ENCODE measurements at places on chromosomes 16 and 17. TPM values are rescaled to one million over a fixed set of nuclear protein-coding genes. Genes with fewer than 3 reads are reported as not detected.

CACNA1H gene
- total RNA-seq = not detected

SUPT6H gene
- 72.7 TPM for total RNA-seq

CCL1 gene
- total RNA-seq = not detected

CLEC18C gene
- not detected for total RNA-seq

KRTAP16-1 gene
- not detected for total RNA-seq

TEDC2 gene
- total RNA-seq = 7.8 TPM

KRTAP2-2 gene
- 0.46 TPM for total RNA-seq

KRTAP9-4 gene
- total RNA-seq = not detected

BLTP2 gene
- total RNA-seq = 124 TPM

SPATA32 gene
- not detected for total RNA-seq

CES1 gene
- not detected for total RNA-seq

GSG1L gene
- not detected for total RNA-seq

DNAAF8 gene
- 2.6 TPM for total RNA-seq

CD300LB gene
- total RNA-seq = not detected

KRT9 gene
- not detected for total RNA-seq

- DNase-seq = no peak
Measured at GRCh38 chr17:78263063-78263735, 31.8 kb downstream of the TMEM235 start.

DNA sequence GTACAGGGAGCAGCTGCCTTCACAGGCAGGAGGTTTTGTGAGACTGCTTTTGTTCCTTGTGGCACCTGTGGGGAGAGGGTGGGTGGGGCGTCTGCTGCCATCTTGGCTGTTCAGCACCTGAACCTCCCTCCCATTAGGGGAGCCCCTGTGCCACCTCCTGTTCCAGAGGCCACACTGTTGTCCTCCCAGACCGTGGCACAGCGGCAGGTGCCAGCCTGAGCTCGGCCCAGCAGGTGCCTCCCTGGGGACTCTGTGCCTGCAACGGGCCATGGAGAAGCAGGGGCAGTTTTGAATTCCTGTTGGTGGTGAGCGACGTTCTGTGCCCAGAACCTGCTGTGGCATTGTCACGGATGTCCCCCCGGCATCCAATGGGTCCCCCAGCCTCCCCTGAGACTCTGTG lies 9.9 kb downstream of the LGALS3BP start:
- DNase-seq = no peak

DNA sequence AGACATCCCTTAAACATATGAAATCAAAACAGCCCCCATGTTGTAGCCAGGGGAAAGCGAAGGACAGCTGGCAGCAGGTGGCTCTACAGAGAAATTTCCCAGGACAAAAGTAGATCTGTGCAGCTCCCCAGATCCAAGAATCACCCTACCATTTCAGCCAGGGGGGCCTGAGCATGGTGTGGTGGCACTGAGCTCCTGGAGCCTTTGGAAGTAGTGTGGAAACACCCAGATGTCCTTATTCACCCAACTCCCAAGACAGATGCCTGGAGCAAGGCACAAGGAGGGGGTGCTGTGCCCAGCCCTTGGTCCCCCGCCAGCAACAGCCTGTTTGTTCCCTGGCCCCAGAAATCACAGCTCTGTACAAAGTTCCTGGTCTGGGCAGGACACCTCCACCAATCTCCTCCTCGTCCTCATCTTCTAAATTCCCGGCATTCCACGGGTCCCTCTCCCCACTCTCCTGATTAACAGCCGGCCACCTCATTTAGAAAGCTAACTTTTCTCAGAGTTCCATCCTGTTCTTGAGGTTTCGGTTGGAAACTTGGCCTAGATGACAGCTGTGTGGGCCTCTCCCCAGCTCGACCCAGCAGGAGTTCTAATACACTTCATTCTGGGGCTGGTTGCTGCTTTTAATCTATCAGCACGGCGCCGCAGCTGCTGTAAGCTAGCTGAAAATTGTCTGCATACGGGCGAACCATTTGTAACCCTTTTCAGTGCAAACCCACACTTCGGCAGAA lies 191.1 kb downstream of the C16orf78 start:
- DNase-seq = no peak

DNA sequence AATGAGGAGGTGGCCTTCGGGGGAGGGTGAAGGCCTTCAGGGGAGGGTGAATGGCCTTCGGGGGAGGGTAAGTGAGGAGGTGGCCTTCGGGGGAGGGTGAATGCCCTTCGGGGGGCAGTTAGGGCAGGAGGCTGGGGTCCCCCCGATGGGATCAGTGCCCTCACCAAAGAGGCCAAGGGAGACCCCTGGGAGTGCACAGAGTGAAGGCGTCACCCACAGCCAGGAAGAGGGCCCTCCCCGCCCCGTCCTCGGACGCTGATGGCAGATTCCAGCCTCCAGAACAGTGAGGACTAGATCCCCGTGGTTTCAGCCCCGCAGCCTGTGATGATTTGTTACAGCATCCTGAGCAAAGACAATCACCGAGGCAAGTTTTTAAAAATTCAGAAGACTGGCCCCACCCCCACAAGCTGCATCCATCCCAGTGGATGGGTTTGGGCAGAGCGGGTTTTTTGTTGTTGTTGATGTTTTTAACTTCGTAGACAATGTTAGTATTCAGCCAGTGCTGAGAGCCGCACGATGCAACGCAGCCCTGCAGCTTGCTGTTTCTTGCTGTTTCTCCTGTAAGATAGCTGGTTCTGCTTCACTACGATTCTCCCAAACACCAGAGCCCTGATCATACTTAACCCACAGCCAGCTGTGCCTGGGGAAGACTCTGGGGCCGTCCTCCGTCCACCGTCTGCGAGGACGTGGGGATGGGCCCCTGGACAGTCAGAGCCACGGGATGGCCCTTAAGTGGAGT lies 40.7 kb upstream of the CBFA2T3 start:
- no peak for DNase-seq

- no peak for DNase-seq
Measured at GRCh38 chr17:7707446-7707845, 2.4 kb downstream of the EFNB3 start.

- DNase-seq = no peak
Measured at GRCh38 chr17:40535924-40536294, 29.4 kb downstream of the CCR7 start.

DNA sequence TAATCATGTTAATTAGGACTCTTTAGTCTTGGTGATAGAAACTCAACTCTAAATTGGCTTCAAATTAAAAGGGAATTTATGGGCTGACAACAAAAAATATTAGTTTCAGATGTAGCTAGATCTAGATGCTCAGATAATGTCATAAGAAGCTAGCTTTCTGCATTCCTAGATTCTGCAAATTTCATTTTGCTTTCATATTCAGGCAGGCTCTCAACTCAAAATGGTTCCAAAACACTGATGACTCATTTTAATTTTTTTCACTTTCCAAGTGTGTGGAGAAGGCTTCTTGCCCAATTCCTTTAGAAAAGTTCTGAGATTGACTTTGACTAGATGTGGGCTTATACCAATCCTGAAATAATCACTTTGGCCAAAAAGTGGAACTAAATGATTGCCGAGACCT lies 236.7 kb upstream of the GOT2 start:
- peak; percentile 23 for DNase-seq

- no peak for DNase-seq
Measured at GRCh38 chr17:75626496-75627038, 6.7 kb upstream of the SMIM5 start.

- DNase-seq = peak; percentile 56
Measured at GRCh38 chr17:8785547-8786413, 13.4 kb downstream of the MFSD6L start.

DNA sequence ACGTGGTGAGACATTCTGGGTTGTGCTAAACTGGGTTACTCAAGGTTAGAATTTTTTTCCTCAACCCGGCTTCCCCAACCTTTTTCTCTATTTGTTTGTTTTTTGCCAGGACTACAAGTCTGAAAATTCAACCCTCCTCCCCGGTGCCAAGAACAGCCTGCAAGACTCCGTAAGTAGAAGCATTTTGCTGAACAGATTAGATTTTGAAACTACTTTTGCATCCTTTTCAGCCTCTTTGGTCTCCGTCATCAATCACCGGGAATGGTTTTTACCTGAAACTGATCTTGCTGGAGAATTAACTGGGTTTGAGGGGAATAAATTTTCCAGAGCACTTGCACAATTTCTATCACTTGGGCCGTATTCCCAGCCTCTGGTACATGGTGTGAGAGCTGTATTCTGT lies 501.2 kb upstream of the EEF2KMT start:
- DNase-seq = no peak

GRCh38 chr17:65071861-65072260 lies 15.3 kb upstream of the GNA13 start:
- DNase-seq = peak; percentile 41

GRCh38 chr17:66021757-66022156 lies 170.2 kb downstream of the CEP112 start:
- no peak for DNase-seq

DNA sequence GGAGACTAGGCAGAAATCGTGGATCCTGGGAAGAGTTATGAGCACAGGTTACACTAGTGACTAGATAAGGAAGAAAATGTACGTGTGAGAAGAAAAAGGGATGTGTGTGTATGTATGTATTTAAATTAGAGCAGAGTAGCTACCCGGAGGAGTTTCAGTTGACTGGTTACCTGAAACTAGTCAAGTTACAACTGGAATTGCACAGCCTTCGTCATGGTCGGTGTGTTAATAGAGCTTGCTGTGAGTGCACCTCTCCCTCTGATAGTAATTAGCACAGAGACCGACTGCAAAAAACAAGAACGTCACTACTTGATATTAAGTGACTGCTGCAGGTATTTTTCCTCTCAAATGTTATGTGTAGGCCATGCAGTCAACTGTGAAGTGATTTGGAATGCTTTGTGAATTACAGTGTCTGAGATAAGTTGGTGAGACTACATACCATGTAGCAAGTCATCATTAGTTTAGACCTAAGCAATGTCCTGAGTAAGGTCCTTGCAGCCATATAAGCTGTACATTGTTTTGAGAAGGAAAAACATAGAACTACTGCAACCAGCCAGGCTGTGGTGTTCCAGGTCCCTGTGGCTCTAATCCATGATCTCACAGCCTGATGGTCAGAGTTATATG lies 95.7 kb downstream of the WNT3 start:
- DNase-seq = peak; percentile 30

DNA sequence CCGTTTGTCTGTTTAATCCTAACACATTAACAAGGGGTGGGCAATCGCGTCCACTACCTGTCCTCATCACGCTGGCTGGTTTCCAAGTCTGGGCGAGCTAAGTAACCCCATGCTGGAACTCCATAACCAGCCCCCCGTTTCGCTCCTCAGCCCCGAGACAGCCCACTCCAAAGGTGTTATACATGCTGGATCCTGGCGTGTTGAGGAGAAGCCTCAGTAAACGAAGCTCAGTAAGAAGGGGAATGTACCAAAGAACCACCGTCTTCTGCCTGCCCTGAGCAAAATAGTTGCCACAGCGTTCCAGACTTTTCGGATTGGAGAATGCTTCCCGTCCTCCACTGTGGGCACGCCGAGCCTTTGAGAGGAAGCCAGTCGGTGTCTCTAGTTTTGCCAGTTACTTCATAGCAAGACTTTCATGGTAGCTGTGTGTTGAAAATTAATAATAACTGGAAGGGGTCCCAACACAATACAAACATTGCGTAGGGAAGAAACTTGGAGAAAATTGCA lies 16.1 kb upstream of the C17orf78 start:
- no peak for DNase-seq

- no peak for DNase-seq
Measured at GRCh38 chr16:52456368-52456767, 90.6 kb downstream of the TOX3 start.

GRCh38 chr16:10965440-10966061 lies 21.2 kb downstream of the CLEC16A start:
- no peak for DNase-seq

DNA sequence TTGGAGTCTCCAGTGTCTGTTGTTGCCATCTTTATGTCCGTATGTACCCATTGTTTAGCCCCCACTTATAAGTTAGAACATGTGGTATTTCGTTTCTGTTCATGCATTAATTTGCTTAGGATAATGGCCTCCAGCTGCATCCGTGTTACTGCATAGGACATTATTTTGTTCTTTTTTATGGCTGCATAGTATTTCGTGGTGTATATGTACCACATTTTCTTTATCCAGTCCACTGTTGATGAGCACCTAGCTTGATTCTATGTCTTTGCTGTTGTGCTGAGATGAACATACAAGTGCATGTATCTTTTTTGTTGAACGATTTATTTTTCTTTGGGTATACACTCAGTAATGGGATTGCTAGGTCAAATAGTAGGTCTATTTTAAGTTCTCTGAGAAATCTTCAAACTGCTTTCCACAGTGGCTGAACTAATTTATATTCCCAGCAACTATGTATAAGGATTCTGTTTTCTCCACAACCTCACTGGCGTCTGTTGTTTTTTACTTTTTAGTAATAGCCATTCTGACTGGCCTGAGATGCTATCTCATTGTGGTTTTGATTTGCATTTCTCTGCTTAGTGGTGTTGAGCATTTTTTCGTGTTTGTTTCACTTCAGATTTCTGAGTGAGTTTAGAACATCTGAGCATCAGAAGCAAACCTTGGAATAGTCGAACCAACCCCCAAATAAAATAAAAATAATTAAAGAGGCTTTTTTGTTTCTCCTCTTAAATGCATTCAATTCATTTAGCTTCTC lies 304.7 kb downstream of the ZFHX3 start:
- DNase-seq = peak; percentile 22

DNA sequence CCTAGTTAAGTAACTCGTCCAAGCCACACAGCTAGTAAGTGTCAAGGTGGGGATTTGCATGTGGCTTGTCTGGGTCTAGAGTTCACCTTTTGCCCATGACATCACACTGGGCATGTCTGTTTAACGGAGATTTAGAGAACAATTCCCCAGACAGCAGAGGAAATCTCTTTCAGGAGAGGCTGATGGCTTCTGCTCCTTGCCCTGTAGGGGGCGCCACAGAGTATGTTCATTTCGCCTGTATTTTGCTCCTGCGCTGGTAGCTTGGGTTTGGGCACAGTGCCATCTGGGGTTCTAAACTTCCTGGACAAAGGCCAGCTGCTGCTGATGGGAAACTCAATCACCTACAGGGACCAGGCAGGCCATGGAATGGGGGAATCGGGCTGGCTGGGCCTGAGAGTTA lies 20.4 kb downstream of the OTOA start:
- no peak for DNase-seq

DNA sequence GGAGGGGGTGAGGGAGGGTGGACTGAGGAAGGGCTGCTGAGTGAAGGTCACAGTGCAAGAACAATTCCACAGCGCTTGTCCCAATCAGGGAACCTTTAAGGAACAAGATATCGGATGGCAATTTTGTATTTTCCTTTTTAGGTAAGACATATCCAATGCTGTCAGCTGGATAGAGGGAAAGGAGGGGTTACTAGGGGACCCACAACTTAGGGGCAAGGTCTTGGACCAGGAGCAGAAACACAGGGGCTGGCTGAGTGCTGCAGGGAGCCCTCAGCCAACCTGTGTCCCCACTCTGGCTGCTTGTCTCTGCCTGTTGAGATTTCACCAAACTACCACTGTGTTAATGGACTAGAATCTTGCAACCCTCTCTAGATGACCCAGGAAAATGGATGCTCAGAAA lies 47.6 kb downstream of the AKAP1 start:
- no peak for DNase-seq
